ENCODE measurements at places on chromosomes 5 and 9.
A peak's percentile ranks its signal among the peaks of the same experiment; 100 is the strongest.

- no peak for DNase-seq
Measured at GRCh38 chr5:32794086-32794485, 83.0 kb downstream of the NPR3 start.

- DNase-seq, result no peak
Measured at GRCh38 chr9:34612788-34613390, 992 bp upstream of the RPP25L start.

- DNase-seq, result no peak
Measured at GRCh38 chr5:165393839-165394238, 1888.4 kb downstream of the MAT2B start.

- DNase-seq, result no peak
Measured at GRCh38 chr9:98147582-98147981, 28.6 kb upstream of the TRIM14 start.

DNA sequence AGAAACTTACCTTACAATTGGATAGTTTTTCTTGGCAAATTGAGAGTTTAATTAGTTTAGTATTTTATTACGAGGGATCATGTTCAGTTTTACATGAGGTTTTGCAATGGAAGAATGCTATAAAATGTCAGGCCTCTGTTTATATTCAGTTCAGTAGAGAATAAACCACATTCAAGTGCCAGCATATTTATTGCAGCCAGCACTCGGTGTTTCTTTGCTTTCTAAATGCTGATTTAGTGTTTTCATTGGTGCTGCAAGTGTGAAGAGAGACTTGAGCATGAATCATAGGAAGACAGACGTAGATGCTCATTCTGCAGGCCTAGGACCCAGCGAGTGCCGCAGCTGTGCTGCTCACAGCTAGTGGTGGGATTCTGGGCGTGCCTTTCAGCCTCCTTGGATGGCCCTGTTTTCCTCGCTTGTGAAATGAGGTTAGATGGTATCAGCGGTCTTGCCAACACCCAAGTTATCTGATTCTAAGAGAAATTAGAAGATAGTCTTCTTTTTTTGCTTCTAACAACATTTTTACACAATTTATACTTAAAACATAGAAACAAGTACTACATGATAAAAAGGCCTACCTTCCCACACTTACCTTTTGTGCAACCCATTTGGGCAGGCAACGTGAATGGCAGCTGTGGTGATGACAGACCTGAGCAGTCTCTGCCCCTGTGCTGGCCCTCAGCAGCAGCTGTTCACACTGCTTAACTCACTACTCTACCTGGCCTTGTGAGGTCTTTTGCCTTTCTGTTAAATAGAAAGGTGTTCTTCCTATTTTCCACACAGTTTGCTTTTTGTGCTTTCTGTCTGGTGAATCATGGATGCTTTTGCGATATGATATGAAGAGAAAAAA lies 26.8 kb upstream of the TNFAIP8 start:
- DNase-seq, result no peak

DNA sequence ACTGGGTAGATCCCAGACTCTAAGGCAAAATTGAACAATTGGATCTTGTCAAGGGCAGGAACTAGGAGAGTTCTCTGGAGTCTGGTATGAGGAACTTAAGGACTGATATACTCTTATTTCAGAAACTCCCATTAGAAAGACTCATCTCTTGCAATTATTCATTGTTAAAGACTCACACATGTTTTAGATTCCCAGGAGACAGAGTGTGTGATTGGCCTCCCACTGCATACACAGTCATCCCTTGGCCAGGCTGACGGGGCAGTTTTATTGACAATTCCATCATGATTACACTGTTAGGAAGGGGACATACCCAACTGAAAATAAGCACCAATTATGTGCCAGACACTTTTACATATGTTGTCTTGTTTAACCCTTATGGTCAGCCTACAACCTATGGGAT lies 347.2 kb downstream of the DMAC1 start:
- no peak for DNase-seq

GRCh38 chr5:107646418-107646817 lies 24.3 kb downstream of the EFNA5 start:
- DNase-seq, result no peak

GRCh38 chr5:98929710-98930298 lies 997 bp upstream of the CHD1 start:
- no peak for DNase-seq

GRCh38 chr5:4532705-4533080 lies 607.4 kb upstream of the ADAMTS16 start:
- DNase-seq, result no peak

GRCh38 chr5:119396030-119396664 lies 40.3 kb downstream of the TNFAIP8 start:
- DNase-seq, result no peak

DNA sequence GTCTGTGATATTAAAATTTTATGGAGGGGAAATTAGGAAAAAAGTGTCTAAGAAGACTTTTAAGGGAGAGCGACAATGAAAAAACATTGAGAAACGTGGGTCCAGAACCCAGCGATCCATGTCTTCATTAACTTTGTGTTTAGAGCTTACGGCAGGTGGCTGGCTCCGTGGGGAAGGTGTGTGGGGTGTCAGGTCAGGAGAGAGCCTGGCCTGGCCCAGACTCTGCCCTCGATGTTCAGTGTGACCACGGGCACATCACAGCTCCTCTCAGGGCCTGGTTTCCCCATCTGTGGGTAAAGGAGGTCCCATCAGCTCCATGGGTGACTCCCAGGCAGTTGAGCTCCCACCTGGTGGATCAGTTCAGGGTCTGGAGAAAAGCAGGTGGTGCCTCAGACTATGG lies 22.1 kb downstream of the DAB2IP start:
- no peak for DNase-seq

GRCh38 chr9:35816708-35817107 lies 1.9 kb upstream of the HINT2 start:
- DNase-seq, result no peak

DNA sequence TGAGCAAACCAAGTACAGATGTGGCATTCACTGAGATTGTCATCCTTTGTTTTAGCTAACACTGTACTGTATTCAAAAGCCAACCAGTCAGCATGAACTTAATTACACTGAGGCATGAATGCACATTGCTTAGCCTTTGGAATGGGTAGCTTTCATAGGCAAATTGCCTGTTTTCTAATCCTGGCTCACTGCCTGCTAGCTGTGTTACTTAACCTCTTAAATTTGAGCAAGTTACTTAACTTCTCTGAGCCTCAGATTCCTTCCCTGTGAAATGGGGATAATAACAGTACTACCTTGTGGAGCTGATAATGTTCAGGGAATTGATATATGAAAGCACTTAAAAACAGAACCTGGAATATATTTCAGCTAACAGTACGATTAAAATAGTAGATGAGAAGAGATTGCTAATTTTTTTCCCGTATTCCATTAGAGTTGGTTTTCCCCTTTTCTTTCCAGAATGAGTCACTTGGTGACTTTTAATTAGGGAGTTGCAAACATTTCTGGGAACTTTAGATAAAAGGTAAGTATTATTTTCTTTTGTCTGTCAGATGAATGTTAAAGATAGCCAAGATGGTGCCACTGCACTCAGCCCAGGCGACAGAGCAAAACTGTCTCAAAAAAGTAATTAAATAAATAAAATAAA lies 43.9 kb downstream of the ARRDC3 start:
- DNase-seq, result no peak

- no peak for DNase-seq
Measured at GRCh38 chr9:116087246-116087645, 66.3 kb upstream of the PAPPA start.

DNA sequence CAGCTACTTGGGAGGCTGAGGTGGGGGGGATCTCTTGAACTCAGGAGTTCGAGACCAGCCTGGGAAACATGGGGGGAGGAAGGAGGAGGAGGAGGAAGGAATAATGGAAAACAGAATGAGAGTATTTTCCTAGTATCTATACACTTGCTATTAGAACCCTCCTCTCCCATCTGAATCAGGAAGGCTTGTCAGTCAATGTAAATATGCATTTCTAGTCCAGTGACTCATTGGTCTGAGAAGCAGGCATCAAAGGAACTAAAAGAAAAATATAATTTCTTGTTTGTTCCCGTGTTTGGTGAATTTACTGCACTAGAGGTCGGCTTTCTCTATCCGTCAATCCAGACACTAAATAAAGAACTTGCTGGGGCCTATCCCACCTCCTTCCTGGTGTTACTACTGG lies 88.6 kb downstream of the AGTPBP1 start:
- no peak for DNase-seq

DNA sequence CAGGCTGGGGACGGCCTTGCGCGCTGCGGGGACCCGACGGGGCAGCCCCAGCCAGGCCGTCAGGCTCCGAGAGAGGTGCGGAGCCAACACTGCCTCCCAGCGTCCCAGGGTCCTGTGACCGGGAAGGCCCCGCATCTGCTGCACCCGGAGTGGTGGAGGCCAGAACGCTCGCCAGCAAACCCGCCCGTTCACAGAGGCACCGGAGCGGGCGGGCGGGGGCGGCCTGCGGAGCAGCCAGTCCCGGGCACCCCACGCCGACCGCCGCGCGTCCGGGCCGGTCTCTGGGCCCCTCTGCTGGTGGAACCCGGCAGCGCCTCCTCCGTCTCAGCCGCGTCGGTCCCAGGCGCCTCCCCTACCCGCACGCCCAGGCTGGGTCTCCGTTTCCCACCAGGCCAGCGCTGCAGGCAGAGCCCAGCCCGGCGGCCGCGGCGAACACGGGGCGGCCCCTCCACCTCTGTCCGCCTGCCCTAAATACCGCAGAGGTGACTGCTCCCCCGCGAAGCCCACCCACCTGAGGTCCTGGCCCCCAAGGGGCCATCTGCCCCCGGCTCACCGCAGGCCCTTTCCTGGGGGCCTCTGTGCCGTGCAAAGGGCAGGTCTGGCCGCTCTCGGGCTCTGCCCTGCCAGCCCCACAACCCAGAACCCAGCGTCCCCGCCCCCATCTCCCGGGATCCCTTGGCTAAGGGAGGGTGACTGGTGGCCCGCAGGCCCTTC lies 15.9 kb downstream of the EXD3 start:
- DNase-seq, result peak; percentile 91

GRCh38 chr5:74617202-74617601 lies 23.3 kb downstream of the ENC1 start:
- no peak for DNase-seq

- no peak for DNase-seq
Measured at GRCh38 chr9:69535911-69536310, 136.3 kb downstream of the APBA1 start.

DNA sequence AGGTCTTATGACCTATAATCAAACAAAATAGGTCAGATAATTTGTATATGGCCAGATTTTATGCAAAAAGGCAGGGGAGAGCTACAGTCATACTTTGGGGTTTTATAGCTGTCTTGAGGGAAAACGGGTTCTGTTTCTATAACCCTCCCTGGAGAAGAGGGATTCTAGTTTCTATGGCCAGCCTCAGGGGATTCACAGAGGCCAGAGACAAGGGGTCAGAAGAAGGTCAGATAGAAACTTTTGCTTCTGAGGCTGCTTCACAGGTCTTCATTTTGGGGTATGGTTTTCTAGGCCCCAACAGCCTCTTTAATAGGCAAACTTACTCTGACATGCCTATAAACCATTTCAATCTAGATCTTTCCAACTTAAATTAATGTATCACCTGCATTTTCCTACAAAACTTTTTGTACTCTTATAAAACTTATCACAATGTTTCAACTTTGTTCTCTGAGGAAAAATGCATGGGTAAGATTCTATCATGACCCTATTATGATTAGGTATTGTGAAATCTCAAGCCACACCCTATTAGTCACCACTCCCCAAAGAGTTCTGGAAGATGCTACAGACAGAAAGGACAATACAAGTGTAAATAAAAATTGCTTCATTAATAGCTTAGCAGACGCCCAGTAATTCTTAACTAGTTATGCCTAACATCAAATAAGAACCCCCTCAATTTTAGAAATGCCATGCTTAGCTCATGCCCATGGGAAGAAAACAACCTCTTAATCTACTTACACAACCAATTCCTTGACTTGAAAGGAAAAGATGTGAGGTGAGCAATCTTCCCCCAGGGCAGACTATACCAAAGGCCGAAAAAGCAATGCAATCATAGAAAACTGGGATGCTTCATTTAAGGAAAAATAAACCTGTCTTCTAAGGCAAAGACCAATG lies 396.6 kb downstream of the TLR4 start:
- DNase-seq, result no peak

DNA sequence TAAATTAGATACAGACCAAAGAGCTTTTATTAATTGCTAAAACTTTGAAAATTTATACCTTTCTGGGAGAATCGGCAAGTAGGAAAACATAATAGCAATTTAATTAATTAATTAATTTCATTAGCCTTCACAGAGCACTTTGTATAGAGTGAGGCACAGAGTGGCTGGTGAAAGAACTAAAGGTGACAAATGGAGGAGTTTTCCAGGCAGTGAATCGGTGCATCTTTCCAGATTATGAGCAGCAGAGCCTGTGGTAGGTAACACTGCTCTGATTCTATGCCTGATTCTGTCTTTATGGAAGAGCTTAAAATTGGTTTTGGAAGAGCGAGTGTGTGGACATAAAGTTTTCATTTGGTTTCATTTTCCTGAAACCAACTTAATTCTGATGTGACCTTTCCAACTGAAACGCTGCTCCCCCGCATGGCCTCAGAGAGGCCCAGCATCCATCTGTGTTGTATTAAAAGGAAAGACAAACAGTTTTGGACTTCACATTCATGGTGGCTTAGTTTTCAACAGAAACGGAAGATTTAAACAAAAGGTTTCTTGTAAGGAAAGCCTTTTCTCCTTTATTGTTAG lies 188.9 kb upstream of the RPS23 start:
- no peak for DNase-seq

DNA sequence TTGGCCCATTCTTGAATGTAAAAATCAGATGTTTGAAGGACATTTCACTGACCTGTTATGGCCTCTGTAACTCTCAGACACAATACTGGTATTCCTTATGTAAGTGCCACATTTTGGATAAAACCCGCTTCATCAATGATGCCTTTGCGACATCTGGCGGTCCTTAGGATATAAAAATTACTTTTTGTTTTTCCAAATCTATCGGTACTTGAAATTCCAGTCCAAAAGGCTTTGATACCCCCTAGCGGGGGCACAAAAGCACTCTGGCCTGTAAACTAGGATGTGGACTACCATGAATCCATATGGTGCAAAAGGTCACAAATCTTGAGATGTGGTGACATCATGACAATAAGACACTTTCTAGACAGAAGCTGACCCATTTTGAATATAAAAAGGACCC lies 291.8 kb downstream of the KIAA0825 start:
- DNase-seq, result no peak

DNA sequence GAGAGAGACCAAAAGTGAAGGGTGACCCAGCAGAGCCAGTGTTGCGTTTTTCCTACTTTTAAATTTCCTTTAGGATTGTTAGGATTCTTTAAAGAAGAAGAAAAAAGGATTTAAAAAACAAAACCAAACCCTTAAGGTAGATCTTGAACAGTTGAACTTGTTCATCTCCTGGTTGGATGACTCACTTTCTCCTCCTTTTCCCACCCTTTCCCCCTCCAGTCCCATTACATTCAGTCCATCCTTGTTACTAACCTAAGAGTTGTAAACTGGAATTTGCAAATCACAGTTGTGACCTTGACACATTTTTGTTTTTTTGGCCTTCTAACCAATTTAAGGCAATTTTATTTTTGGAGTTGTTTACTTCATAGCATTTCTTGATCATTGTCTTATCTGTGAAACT lies 289.2 kb downstream of the ARHGAP26 start:
- DNase-seq, result no peak

- DNase-seq, result no peak
Measured at GRCh38 chr9:135210676-135211523, 123.4 kb downstream of the OLFM1 start.

All from GM12891 (cell line).